GM06990 (cell line): ENCODE measurements at places on chromosomes 13 and 19.

DNA sequence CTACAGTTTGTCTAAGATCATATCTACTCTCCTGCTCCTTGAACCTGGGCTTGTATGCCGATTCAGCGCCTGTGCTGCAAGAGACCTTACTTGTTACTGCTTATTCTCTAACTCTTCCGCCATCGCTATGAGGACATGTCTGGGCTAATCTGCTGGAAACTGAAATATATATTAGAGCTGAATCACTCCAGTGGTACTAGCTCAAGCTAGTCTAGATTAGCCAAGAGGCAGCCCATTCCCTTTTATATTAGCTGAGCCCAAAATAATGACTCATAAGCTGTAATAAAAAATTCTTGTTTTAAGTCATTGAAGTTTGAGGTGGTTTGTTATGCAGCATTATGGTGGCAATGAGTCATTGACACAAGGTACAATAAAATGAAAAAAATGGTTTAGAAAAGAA is 52.8 kb downstream of the SLC6A16 start:
- DNase-seq: no peak

DNA sequence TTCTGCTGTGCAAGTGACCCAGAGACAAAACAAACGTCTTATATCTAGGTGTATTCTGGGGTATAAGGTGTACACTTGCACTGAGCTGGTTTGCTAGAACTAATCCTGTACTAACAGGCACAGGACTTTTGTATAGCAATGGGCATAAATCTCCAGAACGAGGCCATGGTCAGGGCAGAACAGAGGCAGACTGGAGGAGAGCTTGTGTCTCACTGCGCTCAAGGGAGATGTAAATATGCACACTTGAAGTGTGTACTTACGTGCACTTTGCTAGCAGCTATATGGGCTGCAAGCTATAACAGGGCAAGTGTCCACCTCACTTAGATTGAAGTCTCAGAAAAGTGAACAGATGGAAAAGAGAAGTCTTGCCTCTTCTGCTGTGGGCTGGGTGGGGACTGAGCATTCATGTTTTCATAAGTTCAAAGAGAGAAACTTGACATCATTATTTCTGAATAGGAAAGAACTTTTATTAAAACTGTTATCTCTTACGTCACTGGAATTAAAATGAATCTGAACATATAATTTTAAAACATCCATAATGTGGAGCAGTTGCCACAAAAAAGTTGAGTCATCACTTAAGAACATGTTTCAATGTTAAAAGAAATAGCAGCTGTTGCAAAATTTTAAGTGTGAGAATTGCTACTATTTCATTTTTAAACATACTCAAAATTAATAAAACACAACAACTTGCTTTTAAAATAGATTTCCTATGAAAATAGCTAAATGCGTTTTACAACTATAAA is 888.3 kb downstream of the PCDH9 start:
- DNase-seq: no peak

DNA sequence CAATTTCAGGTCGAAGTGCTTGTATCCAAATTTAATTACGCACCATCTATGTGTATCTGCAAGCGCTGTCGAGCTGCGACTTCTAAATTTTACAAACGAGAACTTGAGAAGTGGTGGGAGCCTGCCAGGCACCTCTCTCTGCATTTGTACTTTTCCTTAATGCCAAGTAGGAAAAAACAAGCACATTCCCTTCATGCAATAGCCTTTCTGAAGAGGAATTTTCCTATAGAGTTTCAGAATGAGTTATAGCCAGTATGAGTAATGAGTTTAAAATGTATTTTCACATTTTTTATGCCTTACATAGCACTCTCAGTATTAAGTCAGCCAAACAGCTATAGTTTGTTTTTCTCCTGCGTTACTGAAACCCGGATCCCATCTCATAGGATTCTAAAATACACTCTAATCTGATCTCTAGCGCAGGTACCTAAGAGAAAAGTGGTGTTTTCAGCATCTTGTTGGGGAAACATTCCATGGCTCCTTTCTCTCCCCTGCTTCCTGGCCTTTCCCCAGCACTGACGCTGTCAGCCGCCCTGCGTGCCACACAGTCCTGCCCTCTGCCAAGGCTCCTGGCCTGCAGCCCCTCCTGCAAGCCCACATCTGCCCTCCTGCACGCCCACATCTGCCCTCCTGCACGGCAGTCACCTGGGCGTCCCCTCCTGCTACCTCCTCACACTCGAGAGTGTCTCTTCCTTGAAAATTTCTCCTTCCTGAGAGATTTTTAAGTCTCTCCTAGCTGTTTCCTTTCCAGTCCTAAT is 526.9 kb downstream of the MYO16 start:
- no peak for DNase-seq

GRCh38 chr19:40685563-40685962 is 4.9 kb downstream of the NUMBL start:
- no peak for DNase-seq

- DNase-seq: peak; percentile 61
These were observed 14.7 kb upstream of the EVI5L start for GRCh38 chr19:7815325-7815724.

DNA sequence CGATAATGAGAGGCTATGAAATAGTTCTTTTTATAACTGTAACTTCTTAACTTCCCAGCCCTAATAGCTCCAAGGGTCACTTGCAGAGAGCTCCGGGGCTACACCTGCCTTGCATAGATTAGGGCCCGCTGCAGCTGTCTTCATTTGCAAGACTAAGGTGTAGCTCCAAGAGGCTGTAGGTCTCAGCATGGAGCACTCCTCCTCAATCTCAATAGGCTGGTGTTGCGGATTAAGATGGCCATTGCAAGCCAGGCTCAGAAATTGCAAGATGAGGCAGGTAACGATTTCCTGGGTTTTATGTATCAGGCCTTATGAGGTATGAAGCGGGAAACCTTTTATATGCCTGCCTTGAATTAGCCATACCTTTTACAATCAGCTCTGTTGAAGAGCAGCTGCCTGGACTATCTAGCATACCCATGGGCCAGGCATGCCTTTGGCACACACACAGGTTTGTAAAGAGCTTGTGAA is 185.7 kb downstream of the TM9SF2 start:
- DNase-seq: no peak

DNA sequence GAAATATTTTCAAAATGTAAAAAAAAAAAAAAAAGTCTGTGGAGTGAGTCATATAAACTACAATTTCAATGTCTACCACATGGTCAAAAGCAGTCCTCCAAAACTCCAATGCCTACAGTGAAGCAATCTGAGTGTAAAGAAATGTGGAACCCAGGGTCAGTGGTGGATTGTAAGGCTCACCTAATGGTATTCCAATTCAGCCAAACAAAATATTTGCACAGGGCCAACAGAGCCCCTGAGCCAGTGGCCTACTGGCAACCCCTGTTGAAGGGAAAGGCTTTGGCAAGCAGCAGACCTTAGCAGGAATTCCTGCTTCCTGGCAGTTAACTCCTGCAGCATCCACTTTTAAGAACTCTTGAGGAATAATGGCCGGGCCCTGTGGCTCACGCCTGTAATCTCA is 3.4 kb downstream of the DNMT1 start:
- DNase-seq: no peak

- DNase-seq: no peak
These were observed 324.4 kb downstream of the SLITRK1 start for GRCh38 chr13:83557845-83558244.

DNA sequence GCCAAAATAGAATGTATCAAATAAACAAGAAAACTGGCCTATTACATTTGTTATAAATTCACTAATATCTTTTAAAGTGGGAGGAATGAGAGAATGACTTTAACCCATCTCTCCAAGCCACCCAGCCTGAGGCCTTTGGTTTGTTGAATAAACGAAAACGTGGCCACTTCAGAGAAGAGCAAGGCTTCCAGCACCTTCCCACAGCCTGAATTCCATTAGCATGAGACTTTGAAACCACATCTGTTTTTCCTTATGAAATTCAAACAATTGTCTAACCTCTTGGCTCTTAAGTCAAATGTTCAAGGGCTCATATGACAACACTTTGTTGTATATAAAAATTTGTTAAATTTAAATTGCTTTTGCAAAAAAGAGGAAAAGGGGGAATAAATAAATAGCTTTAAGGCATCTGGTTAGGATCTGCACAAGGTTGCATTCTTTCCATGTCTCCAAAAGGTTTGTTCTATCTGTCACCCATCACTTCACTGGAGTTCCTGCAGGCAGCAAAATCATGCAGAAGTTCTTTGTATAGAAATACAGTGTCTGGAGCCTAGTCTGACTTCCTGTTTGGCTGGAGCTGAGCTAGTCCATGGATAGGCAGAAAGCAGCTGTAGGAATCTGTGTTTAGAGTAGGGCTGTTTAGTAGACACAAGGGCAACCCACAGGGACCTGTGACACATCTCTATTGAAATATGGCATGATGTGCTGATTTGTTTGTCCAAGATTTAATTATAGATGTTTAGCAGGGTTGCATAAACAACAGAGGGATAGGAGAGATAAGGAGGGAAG is 502.3 kb downstream of the KCTD12 start:
- DNase-seq: no peak

DNA sequence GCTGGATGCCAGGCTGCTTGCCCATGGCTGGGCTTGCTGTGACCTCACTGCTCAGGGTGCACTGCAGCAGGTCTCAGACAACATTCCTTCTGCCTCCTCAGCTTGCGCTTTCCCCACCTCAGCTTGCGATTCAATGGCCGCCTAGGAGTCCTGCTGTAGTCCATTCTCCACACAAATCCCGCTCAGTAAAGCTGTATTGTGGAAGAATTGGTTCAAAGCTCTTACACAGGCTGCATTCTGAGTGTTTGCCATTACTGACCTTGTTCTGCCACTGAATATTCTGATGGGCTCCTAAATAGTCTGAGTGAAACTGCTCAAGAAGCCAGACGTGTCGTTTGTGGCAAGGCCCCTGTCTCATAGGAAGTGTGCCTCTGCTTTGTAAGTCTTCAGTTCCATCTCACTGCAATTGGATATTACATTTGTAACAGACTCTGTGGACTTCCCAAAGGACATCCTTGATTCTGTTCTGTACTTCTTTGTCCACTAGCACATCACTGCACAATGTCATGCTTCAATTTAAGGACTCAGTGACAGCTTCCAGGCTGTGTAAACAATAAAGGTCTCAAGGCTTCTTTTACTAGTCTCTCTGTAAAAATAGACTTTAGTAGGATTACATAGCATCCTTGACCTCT is 49.8 kb downstream of the KATNAL1 start:
- no peak for DNase-seq

GRCh38 chr13:34542321-34542720 is 399.7 kb upstream of the NBEA start:
- DNase-seq: no peak

GRCh38 chr19:18150776-18151624 is 2.0 kb upstream of the PIK3R2 start:
- no peak for DNase-seq

DNA sequence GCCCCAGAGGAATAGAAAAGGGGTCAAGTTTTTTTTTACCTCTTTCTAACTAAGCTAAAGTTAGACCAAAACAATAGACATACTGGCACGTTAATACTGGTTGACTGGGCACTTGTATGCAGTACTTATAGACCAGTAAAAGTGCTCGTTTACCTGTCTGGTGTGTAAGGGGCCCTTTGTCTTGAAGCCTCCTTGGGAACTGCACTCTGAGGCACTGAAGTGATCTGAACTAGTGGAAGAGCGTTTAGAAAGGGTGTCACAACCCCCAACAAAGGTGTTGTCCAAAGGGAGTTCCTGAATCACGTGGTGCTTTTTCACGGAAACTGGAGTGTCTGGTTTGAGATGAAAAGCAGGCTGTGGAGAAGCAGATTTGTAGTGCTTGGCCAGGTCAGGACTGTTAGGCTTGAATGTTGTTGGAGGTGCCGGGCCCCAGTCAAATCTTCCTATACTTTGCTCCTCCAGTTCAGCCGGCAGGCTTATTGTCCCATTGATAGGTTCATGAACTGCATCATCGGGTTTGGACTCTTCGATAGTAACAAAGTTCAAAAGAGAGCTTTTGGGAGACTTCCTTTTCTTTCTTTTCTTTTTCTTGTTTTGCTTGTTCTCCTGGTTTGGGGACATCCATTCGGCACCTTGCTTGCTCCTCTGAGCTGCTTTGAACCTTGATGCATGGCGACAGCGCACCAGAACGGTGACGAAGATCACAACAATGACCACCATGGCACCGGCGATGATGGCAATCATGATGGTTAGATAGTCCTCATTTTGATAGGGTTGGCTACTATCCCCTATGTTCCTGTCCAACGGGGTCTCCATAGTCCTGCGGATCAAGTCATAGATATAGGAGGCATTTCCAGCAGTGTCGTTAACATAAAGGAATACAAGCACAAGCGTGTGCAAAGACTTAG is 4.6 kb downstream of the PCDH9 start:
- no peak for DNase-seq

DNA sequence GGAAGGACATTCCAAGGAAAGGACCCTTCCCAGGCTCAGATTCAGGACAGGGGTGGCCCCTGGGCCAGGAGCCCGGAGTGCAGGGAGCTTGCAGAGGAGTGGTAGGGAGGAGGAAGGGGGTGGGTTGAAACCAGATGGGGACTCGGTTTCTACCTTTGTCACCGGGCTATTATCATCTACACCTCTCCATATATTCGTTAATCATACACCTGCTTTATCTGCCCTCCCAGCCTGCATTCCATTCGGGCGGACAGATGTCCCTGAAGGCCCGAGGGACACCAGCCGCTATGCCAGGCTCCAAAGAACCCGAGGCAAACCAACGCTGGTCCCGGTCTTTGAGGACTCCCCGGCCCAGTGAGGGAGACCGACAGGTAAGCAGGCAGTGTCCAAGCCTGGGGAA is 15.5 kb upstream of the MYH14 start:
- no peak for DNase-seq

- DNase-seq: no peak
These were observed 11.1 kb downstream of the POU2F2 start for GRCh38 chr19:42121036-42121621.

DNA sequence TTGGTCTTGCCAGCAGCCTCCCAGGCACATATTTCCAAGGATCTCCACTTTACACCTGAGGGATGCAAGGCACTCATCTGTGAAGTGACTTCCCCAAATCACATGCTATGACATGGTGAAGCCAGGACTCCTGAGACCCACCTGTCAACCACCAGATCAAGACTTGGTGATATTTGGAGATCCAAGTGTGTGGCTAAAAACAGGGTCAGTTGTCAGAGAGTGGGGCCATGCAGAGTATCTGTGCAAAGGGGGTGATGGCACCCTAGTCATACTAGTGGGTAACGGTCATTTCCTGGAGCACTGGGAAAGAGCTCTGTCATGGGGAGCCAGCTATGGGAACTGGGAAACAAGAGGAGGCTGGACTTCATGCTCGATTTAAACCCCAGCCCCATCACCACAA is 218.4 kb upstream of the IRS2 start:
- no peak for DNase-seq

- no peak for DNase-seq
These were observed 140.5 kb upstream of the VSTM2B start for GRCh38 chr19:29385191-29385795.

DNA sequence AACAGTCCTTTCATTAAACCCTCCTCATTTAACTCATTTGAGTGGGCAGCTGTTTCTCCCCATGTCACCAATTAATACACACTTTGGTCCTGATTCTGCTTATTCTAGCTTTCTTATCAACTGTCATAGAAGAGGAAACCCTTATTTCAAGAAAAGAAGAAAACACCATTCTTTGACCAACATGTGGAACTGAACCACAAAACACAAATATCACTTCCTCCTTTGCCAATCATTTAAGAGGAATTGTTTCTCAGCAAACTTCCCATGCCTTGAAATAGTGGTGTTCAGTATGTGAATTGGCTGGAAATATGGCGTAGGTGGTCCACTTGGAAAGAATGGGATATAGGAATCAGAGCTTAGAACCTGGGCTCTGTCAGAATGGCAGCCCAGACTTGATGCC is 20.4 kb downstream of the MBD3L2B start:
- no peak for DNase-seq

- no peak for DNase-seq
These were observed 22.3 kb downstream of the GARRE1 start for GRCh38 chr19:34276614-34277013.

- DNase-seq: no peak
These were observed 84.8 kb downstream of the ZMYM2 start for GRCh38 chr13:20043207-20043925.
